T-helper 2 cell treated with Interferon-gamma antibody and Interleukin-4, amounts not matched to agents 5 μg/mL and 100 μg/mL, for 36 hours (primary cell): ENCODE measurements at places on chromosomes 6 and 20.

- peak; percentile 21 for DNase-seq
These were observed 39.4 kb upstream of the KCNK16 start for GRCh38 chr6:39361657-39362486.

- DNase-seq = no peak
These were observed 43.9 kb downstream of the NCR2 start for GRCh38 chr6:41379306-41379705.

GRCh38 chr20:382291-383115, 1.9 kb downstream of the TRIB3 start:
- DNase-seq = peak; percentile 13

GRCh38 chr6:117498159-117498558, 15.7 kb downstream of the DCBLD1 start:
- DNase-seq = no peak

GRCh38 chr20:58389324-58389967, 417 bp downstream of the VAPB start:
- no peak for DNase-seq

DNA sequence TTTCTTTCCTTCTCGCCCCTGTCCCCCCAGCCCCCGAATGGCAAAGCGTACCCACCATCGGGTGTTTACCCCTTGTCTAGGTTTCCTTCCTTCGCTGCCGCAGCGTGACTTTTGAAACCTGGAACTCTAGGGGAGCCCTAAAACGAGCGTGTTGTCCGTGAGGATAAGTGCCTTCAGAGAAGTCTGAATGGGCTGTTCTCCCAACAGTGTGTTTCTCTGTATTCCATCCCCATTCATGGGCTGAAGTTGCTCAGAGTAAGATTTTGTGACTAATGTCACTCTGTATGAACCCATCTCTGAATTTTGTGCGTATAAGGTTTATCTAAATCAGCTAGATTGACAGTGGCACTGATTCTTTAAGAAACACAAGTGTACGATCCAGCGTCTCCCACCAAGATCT, 949 bp downstream of the MACROD2 start:
- DNase-seq = no peak

DNA sequence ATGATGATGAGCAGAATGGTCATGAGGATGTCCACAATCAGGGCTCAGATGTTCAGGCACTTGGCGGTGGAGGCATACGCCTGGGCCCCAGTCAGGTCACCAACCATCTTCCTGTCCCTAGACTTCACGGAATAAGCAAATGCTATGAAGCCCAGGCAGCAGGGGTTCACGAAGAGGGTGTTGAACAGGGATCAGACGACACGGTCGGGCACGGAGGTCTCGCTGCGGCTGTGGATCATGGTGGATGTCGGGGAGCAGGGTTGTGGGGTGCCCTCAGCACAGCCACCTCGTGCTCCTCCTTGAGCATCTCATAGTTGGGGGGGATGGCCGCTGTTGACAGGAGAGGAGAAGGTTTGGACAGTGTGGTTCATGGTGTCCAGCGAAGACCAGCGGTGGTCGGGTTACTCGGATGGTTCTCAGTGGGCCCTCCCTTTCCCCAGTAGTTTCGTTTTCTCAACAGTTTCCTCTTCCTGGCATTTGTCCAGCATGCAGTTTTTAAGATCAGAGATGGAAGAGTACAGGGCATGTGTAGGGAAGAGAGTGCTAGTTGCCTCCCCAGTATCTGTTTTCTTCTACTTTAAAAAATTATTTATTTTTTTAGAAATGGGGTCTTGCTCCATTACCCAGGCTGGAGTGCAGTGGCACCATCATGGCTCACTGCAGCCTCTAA, 20.3 kb upstream of the SPDEF start:
- DNase-seq = no peak

DNA sequence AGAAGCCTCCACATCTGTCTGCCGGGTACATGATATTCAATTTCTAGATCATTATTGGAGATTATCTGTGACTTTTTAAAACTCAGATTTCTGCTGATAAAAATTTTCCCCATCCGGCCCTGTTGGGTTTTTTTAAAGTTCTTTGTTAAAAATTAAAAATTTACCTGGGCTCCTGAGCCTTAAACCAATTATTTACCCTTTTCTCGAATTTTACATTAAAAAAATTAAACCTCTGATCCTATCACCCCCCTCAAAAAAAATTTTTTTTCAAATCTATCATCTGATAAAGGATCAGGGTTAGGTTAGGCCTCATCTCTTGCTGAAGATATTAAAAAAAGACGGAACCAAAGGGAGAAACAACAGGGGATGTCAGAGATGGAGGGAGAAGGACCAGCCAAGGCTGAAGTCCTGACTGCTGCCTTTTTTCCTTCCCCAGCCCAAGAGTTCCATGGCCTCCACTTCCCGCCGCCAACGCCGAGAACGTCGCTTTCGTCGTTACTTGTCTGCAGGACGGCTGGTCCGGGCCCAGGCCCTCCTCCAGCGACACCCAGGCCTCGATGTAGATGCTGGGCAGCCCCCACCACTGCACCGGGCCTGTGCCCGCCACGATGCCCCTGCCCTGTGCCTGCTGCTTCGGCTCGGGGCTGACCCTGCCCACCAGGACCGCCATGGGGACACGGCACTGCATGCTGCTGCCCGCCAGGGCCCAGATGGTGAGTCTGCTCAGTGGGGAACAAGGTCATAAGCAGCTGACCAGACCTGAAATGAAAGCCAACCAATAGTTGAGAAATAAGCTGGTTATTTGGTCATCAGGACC, 527 bp downstream of the NFKBIL1 start:
- no peak for DNase-seq

DNA sequence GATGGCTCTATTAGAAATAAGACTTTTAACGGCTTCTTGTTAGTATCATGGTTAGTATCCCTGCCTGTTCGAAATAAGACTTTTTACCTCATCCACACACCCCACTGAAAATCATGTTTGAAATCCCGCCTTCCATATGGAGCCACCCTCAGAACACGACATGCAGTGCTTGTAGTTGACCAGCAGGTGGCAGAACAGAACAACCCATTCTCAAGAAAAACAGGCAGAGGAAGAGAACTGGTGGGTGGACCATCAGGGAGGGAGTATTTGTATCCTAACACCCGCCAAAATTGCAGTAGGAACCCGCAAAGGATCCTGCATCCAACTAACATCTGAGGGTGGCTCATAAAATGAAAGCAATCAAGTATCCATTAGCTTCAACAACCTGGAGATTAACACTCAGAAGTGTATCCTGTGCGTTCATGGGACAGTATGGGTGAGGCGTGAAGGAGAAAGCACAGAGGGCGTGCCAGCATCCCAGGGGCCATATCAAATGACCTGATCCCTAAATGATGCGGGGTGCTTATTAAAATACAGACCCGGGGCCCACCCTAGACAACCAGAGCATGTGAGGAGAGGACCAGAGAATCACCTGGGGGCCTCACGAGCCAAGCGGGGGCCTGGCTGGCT, 89.6 kb upstream of the NHSL1 start:
- DNase-seq = peak; percentile 29

GRCh38 chr20:63058696-63059335, 52.1 kb upstream of the BHLHE23 start:
- no peak for DNase-seq

DNA sequence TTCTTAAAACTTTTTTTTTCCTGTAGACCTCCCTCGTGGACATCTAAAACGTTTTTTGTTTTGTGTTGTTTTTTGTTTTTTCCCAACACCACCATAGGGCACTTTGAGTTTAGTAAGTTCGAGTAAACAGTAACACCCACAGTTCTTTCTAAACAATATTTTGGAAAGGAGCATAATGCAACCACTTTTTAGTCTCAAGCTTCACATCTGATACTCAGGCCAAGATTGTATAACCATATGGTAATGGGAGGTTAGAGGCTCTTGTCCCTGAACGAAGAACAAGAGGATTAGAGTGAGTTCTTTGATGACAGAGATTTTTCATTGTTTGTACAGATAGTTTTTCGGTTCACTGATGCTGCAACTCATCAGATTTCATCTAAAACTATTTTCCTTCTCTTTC, 144.6 kb downstream of the MTHFD1L start:
- DNase-seq = no peak

DNA sequence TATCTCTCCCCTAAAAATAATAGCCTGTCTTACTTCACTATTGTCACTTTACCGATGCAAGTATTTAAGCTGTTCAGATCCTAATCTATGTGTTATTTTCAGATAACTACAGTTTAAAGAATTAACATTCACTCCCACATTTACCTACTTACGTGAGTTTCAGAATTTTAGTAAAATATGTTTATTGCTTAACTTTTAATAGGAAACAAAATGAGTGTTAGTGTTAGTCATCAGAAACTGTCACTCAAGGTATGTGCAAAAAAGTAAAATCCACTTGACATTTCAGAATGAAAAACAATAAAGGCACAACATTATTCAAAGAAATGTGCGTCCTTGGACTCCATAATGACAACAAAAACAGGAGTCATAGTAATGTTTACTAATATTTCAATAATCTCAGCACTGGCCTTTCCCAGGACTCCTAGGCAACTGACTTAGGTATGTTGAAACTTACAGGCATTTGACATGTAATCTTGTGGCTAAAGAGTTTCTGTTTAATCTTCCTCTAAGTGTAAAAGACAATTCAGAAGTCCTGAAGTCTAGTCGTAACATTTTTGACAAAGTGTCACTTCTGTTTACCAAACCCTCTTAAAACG, 4.5 kb downstream of the ATXN1 start:
- DNase-seq = no peak

DNA sequence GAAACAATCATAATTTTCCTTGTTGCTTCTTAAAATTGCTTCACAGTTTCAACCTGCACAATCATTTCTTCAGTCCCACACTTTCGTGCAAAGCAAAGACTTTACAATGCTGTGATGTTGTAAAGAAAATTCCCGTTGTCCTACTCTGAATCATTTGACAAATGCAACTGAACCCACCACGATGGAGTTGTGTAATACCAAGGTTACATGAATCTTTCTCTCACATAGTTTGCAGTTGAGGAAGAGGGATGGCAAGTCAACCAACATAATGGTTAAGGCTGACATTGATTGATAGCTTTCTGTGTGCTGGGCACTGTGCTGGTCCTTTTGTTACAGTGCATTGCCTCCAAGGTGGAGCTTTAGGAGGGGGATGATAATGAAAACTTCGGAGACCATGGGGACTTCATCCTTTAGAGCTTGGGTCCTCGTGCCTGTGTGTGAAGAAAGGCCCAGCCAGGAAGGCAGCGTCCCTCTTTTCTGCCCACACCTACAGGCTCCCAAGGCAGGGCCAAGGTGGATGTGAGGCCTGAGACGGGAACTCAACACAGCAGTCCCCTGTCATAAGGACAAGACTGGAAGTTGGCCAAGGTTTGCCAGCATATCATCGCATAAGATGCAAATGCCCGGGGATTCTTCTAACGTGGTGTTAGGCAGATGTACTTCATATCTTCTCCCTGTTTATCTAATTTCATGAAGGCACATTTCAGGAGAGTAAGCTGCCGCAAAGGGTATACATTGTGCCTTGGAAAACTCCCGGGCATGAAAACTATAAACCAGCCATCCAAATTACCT, 96.9 kb downstream of the LY86 start:
- no peak for DNase-seq

GRCh38 chr6:170276369-170277057, 14.4 kb downstream of the DLL1 start:
- no peak for DNase-seq

- DNase-seq = no peak
These were observed 40.0 kb downstream of the SLC22A1 start for GRCh38 chr6:160161647-160161986.

DNA sequence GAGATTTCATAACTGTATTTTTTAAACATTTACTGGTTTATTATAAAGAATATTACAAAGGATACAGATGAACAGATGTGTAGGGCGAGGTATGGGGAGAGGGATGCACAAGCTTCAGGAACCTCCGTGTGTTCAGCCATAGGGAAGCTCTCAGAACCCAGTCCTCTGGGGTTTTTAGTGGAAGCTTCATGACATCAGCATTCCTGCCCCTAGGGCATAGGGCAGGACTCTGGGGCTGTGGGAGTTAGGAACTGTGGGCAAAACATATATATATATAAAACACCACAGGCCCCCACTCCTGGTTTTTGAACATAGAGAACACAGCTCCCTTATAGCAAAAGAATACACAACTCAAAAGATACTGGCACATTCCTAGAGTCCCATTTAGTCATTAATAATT, 21.9 kb downstream of the EFCAB8 start:
- DNase-seq = no peak

DNA sequence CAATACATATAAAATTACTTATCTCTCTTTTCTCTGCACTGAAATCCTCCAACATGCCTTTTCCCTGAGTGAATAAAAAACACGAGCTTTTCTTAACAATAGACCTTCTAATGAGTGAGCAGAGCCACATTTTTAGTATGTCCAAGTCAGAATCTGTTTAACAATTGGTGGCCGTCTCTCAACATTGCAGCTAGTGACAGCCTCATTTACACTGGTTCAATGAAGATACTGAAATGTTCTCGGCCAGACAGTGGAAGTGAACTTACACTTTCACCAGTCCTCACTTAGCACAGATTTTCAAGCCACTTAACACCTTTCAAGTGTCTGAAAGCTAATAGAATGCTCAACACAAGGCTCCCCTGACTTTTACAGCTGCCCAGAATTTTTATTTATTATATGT, 767.1 kb downstream of the KIF16B start:
- no peak for DNase-seq

GRCh38 chr6:29731281-29731680, 8.0 kb downstream of the HLA-F start:
- DNase-seq = no peak

DNA sequence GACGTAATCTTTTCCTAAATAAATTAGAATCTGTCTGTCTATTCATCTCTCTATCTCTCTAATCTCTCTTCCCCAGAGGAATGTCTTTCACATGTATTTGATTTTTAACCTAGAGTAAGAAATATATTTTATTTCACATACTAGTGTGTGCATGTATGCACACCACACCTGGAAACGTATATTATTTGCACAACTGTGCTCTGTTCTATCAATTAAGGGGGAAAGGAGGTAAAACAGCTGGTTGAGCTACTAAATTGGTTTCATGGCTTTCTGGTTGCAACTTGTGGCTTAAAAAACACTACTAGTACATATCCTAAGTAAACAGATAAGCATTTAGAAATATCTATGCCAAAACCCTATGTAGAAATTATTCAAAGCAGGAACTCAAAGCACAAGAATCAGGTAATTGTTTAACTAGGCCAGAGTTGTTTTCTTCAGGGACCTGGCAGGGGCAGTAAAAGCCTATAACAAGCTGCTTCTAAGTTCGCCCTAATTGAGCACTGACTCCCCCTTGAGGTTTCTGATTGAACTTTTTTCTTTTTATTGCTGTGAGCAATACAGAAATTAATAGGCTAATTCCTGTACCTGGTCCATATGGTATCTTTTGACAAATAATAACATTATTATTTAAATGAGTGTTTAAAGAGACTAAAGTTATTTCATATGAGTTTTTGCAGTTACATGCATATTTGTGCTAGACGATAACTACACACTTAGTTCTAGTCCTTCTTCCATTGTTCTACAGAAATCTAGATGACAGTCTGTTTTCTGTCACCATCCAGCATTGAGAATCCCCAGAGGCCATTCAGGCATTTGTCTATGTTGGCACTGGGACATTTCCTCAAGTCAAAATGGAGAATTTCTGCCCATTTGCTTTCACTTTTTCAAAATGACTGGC, 88.6 kb downstream of the MCHR2 start:
- DNase-seq = no peak
